GOT3 (cell line): ENCODE measurements at places on chromosomes 1 and 21.

- DNase-seq = no peak
Measured at GRCh38 chr1:162930976-162931560, 70.1 kb upstream of the CCDC190 start.

DNA sequence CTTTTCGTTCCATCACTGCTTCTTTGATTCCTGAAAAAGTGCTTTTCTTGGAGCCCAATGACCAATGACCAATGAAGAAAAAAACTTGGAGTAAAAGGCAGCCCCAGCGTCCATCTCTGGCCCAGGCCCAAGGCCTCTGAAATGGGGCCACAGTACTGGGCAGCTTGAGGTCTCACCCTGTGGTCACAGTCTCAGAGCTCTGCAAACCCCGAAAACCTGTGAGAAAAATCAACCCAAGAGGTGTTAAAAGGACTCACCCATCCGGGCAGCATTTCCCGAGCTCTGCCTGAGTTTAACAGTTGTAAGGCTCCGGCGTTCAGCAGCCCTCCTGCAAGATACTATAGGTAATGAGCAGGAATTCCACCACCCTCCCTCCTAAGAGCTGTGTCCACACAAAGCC is 2.1 kb upstream of the EFHD2 start:
- DNase-seq = no peak

- no peak for DNase-seq
Measured at GRCh38 chr1:201945863-201946223, 505 bp downstream of the LMOD1 start.

- DNase-seq = peak; percentile 47
Measured at GRCh38 chr21:15065392-15066122, 757 bp upstream of the NRIP1 start.

GRCh38 chr1:24745711-24746413 is 615 bp downstream of the CLIC4 start:
- DNase-seq = no peak

DNA sequence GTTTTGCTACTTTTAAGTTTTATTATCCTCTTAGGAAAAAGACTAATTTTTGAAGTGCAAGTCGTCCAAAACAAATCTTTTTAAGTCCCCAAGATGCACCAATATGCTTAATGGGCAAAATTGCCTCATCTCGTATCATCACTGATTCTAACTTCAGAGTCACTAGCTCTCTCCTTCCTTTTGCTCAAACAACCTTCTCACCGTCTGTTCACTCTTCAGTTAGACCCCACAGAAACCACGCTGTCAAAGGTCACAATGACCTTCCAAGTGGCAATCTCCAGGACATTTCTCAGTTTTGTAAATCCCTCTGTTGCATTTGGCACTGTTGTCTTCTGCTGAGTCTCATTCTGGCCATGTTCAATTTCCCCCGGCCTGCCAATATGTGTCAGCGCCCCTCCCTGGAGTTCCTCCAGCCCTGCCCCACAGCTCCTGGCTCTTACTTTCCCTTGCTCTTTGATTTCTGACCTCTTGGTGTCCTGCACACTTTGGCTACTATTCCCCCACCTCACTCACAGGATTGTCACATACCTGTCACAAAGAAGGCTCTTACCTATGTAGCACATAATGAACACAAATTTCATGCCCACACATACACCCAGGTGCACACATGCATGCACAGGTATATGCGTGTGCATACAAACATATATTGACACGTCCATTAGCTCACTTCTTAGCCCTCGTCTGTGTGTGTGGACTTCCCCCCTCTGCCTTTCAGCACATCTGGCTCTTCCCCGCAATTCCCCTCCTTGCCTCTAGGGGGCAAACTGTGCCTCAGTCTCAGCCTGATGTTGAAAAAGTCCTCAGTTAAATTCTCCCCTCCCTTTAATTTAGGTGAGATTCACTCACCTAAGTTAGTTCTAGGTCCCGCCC is 354.0 kb upstream of the DUSP10 start:
- no peak for DNase-seq
